Activated naive CD4-positive, alpha-beta T cell treated with anti-CD3 and anti-CD28 coated beads for 36 hours (primary cell): ENCODE measurements at places on chromosomes 16 and 17.

DNA sequence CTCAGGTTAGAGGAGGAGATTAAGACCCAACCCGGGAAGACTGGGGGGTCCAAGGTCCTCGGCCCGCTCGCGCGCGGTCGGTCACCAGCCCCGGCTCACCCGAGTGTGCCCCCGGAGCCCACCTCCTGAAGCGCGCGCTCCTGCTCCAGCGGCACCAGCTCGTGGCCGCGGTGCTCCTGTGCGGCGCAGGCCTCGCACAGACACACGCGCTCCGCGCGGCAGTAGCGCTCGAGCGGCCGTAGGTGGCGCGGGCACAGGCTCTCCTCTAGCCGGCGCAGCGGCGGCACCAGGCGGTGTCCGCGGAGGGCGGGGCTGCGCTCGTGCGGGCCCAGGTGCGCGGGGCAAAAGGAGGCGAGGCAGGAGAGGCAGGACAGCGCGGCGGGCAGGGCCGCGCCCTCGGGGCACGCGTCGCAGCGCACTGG, 618 bp downstream of the TRIM47 start:
- peak; percentile 74 for DNase-seq
- peaks cover 3% of the 10 kb centered on the region for H3K27me3 ChIP-seq
- peaks cover 32% of the 10 kb centered on the region for H3K4me1 ChIP-seq

DNA sequence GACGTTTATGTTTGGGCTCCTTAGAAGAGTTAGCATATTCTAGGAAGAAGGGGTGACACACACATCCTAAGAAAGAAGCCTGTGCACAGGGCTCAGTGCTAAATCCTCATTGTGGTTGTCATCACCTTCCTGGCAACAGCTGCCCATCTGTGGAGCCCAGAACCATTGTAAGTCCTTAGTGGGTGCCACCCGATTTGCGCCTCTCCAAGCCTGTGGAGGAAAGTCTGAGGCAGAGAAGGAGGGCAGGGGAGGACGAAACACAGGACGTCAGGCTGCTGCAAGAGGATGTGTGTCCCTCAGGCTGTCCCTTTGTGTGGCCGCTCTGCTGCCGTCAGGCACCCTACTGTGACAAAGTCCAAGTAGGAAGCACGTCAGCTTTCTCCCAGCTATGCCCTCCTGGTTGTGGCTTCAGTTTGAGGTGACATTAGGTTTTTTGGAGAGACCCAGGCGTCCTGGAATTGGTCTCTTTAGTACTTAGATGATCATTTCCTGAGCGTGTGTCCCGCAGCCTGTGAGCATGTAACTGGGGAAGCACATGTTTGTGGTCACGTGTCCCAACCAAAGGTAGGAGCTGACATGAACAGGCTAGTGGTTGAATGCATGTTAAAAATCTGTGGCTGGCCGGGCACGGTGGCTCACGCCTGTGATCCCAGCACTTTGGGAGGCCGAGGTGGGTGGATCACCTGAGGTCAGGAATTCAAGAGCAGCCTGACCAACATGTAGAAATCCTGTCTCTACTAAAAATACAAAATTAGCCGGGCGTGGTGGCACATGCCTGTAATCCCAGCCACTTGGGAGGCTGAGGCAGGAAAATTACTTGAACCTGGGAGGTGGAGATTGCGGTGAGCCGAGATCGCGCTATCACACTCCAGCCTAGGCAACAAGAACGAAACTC, 10.7 kb downstream of the CLUAP1 start:
- H3K4me1 ChIP-seq: peaks cover 53% of the 10 kb centered on the region
- H3K36me3 ChIP-seq: peaks cover 43% of the 10 kb centered on the region
- H3K27me3 ChIP-seq: no peaks in the 10 kb centered on the region
- no peak overlapping the region for H3K4me3 ChIP-seq
- H3K27ac ChIP-seq: peak overlapping the region; percentile 62
- DNase-seq: no peak

DNA sequence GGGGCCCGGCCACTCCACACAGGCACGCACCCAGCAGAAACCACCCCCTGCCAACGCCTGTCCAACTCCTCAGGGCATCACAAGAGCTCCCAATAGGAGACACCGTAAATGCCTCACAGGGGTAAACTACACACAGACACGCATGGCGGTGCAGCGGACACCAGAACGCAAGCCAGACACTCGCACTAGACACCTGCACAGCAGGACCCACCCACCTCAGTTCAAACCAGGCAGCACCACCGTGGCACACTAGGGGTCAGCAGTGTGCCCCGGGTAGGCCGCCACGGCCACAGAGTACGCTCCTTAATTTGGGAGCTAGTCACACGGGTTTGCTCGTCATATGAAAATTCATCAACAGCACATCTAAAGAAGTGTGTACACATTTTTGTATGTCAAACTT, 3.4 kb downstream of the SLC38A10 start:
- H3K27ac ChIP-seq: no peak overlapping the region
- peaks cover 45% of the 10 kb centered on the region for H3K4me1 ChIP-seq
- H3K36me3 ChIP-seq: peaks cover 4% of the 10 kb centered on the region
- H3K4me3 ChIP-seq: no peak overlapping the region
- no peaks in the 10 kb centered on the region for H3K27me3 ChIP-seq

- no peaks in the 10 kb centered on the region for H3K27me3 ChIP-seq
- no peaks in the 10 kb centered on the region for H3K36me3 ChIP-seq
- H3K4me3 ChIP-seq: no peak overlapping the region
- no peak overlapping the region for H3K27ac ChIP-seq
- no peaks in the 10 kb centered on the region for H3K4me1 ChIP-seq
Measured at GRCh38 chr17:66893382-66893781, 58.5 kb downstream of the CACNG5 start.

- no peak overlapping the region for H3K27ac ChIP-seq
- no peak overlapping the region for H3K4me3 ChIP-seq
- peaks cover 36% of the 10 kb centered on the region for H3K27me3 ChIP-seq
- no peak for DNase-seq
- H3K36me3 ChIP-seq: no peaks in the 10 kb centered on the region
Measured at GRCh38 chr17:79794659-79795511, 2.0 kb downstream of the CBX8 start.

- H3K27ac ChIP-seq: no peak overlapping the region
- H3K4me1 ChIP-seq: peaks cover 27% of the 10 kb centered on the region
- no peaks in the 10 kb centered on the region for H3K36me3 ChIP-seq
Measured at GRCh38 chr17:51238255-51238887, 21.5 kb downstream of the MBTD1 start.

- no peak overlapping the region for H3K4me3 ChIP-seq
- peaks cover 52% of the 10 kb centered on the region for H3K36me3 ChIP-seq
- no peaks in the 10 kb centered on the region for H3K27me3 ChIP-seq
- H3K27ac ChIP-seq: no peak overlapping the region
- DNase-seq: no peak
Measured at GRCh38 chr16:84768061-84768807, 51.6 kb upstream of the CRISPLD2 start.

DNA sequence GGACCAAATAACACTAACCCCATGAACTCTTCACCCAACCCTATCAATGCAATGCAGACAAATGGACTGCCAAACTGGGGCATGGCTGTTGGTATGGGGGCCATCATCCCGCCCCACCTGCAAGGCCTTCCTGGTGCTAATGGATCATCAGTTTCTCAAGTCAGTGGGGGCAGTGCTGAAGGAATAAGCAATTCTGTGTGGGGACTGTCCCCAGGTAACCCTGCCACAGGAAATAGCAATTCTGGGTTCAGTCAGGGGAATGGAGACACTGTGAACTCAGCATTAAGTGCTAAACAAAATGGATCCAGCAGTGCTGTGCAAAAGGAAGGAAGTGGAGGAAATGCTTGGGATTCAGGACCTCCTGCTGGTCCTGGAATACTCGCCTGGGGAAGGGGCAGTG, 78.9 kb downstream of the TMC6 start:
- no peak overlapping the region for H3K4me3 ChIP-seq
- peak overlapping the region; percentile 30 for H3K27ac ChIP-seq
- H3K27me3 ChIP-seq: no peaks in the 10 kb centered on the region
- H3K36me3 ChIP-seq: peaks cover 23% of the 10 kb centered on the region
